Cerebellar nuclear complex (tissue), 1 donor: ENCODE measurements at places on chromosomes 6 and 20.

- no peak for DNase-seq
These were observed 104.4 kb downstream of the C6orf118 start for GRCh38 chr6:165204807-165205545.

DNA sequence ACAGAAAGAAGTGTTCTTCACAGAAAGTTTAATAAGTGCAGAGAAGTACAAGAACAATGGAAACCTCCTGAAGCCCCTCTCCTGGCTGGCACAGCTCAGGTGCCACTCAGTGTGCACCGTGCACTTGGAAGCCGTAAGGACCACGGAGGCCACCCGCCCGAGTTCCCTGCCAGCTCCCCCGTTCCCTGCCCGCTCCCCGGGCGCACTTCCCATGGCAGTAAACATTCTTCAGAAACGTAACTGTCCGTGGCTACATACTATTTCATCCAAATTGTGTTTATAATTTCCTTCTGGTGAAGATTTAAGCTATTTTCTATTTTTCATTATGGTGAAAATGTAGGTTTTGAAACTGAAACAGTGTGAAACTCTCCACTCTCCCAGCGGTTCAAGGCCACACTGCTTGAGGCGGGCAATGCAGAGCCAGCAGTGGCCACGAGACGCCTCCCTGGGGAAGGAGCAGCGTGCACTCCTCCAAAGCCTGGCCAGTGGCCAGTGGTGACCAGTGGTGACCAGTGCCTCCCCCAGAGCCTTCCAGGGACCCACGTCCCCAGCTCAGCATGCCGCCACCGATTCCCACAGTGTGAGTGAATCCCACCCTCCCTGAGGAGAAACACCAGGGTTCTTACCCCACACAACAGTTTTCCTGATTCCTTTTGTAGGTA is 46.4 kb downstream of the TAF4 start:
- no peak for DNase-seq

DNA sequence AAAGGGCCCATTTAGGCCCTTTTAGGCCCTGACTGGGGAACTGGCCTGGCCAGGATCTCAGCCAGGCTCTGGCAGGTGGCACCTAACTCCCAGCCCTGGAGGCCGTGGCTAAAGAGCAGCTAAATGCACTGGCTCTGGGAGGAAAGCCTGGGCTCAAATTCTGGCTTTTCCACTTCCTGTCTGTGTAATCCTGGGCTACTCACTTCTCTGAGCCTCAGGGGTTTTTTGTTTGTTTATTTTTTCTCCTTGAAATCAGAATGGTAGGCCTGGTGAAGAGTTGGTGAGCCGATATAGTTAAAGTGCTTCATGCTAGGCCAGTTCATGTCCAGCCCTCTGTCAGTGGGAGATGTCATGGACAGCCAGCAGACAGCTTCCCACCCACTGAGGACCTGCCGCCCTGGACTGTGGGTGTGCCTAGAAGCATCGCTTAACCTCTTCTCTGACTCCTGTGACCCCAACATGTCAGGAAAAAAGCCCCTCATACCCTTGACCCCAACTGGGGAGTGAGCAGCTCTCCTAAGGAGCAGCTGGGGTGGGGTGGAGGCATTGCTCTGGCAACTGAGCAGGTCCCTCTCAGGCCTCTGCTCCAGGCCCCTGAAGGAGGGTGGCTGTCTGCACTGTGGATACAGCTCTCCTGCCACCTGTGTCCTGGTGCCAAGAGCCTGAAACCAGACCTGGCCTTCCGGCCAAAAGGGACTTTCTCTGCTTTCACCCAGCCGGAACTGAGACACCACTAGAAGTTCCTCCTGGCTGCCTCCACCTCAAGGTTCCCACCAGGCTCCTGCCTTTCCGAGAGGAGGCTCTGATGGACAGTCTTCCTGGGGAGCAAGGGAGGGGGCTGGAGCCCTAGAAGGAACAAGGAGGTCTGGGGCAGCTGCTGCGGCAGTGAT is 57.2 kb upstream of the MYL9 start:
- no peak for DNase-seq

- no peak for DNase-seq
These were observed 118.4 kb downstream of the SASH1 start for GRCh38 chr6:148460876-148461646.

DNA sequence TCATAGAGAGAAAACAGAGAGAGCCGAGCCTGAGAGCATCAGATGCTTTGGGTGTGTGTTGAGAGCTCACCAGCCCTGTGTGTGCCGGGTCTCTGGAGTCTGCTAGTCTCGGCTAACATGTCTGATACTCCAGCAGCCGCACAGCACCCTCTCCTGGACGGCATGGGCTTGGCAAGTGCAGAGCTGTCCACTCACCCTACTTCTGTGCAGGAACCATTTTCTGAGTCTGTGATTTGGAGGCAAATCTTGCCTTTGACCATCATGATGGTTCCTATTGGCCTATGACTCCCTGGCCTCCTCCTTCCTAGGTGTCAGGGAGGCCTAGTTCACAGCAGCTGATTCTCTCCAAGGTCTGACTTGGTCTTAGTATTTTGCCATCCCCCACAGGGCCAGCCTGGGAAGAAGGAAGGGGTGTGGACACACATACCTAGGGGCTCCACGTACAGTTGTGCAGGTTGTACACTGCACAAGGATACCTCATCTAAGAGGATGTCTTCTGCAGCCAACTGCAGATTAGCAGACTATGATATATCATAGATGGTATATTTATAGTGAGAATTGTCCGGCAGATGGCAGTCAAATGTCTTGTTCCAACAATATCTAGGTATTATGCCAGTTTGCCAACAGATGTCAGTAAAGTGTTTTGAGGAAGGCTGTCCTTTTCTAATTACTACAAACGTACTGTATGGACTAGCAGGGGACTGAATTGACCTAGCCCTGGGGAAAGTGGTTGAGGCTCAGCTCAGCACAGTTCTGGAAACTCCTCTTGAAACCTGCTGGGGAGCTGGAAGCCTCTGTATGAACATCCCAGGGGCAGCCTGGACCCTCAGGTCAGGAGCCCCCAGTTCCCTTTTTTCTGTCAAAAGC is 13.0 kb downstream of the FGD2 start:
- DNase-seq, result peak; percentile 65

GRCh38 chr20:20341371-20341770 is 26.5 kb upstream of the INSM1 start:
- DNase-seq, result no peak
